ENCODE measurements at places on chromosomes 7 and 10. TPM values are rescaled to one million over a fixed set of nuclear protein-coding genes. Genes with fewer than 3 reads are reported as not detected.

ZNF775 gene
- 4.1 TPM for polyA plus RNA-seq

MACC1 gene
- polyA plus RNA-seq, result 0.15 TPM

WEE2 gene
- polyA plus RNA-seq, result 0.19 TPM

ADCY1 gene
- 14.7 TPM for polyA plus RNA-seq

KCNMA1 gene
- polyA plus RNA-seq, result 16.3 TPM

CAPZA2 gene
- polyA plus RNA-seq, result 211 TPM

DNA sequence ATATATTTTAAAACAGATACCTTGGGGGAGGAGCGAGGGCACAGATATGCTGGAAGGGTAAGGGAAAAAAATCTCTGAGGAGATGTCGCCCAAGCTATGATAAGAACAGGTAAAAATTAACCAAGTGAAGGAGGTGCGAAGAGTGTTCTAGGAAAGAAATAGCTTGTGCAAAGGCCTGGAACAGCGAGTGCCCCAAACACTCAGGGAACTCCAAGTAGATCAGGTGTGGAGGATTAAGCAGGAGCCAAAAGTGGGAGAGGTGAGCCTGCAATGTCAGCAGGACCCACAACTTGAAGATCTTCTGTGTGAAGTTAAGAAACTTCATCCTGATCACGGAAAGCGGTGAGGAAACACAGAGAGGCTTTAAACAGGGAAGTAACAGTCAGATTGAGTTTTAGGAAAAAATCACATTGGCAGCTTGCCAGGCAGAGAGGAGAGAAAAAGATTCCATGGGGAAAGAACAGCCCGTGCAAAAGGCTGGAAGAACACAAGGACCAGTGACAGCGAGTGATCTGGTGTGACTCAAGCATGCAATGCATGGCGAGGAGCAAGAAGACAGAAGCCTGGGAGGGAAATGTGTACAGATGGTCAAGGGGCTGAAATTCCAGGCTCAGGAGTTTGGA, 30.7 kb downstream of the FGF8 start:
- no peak for DNase-seq

GRCh38 chr10:42646687-42647640, 8.6 kb upstream of the ZNF33B start:
- no peak for DNase-seq

DNA sequence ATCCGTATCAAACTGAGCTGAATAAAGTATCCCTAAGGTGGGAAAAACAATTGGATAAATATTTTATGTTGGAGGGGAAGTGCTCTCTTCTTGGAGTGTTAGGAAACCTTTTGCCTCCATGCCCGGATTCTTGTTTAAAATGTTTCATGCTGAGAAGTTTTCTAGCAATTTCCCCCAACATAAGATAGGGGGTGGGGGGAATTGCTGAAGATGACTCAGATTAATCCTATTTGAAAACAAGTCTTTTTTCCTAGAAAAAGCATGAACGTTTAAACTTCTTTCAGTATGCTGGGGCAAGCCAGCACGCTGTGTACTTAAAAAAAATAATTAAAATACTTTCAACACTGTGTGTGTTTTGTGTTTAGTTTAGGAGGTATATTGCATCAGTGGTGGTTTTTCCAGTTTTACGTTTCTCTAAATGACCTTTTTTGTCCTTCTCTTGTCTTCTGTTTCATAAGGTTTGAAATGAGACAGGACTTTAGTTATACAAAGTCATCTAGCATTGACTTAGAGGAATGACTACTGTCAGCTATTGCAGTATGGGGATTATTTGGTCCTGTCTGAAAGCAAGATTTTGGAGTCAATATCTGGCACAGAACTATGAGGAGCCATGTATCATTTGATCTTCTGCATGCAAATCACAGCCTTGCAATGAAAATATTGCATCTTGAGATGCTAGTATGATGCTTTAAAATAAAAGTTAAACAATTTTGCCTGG, 295.9 kb downstream of the GATA3 start:
- no peak for DNase-seq

DNA sequence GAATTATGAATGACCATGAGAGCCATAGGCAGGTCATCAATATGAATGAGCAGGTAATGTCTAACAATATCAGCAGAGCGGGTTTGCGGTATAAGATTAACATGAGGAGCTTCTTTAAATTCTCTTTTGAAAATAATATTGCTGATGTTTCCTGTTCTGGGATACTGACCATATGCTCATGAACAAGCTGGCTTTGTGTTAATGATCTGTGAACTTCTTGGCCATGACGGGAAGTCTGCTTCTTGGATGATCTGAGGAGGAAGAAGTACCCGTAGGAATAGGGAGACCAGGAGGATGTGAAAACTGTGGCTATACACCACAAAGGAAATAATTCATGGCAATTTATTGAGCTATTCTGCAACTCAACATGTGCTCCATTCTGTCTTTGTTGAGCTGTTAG, 38.6 kb downstream of the ITGA8 start:
- no peak for DNase-seq

Measured in muscle of back (tissue), 13 donors.